Activated CD8-positive, alpha-beta memory T cell treated with anti-CD3 and anti-CD28 coated beads for 1 hour (primary cell): ENCODE measurements at places on chromosomes 11 and 22.

DNA sequence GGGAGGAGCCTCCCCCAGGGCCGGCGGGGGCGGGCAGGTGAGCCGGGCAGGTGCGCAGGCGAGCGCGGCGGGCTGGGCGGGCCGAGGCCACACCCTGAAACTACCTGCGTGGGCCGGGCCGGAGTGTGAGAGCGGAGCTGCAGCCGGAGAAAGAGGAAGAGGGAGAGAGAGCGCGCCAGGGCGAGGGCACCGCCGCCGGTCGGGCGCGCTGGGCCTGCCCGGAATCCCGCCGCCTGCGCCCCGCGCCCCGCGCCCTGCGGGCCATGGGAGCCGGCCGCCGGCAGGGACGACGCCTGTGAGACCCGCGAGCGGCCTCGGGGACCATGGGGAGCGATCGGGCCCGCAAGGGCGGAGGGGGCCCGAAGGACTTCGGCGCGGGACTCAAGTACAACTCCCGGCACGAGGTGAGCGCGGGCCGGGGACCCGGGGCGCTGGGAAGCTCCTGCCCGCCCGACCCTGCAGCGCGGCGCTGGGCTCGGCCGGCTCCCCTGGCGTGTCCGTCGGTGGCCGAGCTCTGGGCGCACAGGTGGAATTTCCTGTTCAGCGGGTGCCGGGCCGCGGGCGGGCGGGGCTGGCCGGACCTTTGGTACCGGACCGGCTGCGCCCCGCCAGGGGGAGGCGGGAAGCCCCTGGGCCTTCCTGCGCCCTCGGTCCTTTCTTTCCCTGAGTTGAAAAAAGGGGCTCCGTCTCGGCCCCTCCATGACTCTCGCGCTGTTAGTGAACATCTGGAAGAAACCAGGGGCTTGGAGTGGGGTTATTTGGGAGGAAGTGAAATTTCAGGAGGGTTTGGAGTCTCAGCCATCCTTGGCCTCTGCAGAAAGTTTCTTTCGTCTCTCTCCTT, at the start of gene ST14:
Gene ST14, plus strand, starts transcription at position 126 of the 841 bp plus-strand sequence. Its CDS starts 198 bp downstream, at position 324.
- no peak for DNase-seq

DNA sequence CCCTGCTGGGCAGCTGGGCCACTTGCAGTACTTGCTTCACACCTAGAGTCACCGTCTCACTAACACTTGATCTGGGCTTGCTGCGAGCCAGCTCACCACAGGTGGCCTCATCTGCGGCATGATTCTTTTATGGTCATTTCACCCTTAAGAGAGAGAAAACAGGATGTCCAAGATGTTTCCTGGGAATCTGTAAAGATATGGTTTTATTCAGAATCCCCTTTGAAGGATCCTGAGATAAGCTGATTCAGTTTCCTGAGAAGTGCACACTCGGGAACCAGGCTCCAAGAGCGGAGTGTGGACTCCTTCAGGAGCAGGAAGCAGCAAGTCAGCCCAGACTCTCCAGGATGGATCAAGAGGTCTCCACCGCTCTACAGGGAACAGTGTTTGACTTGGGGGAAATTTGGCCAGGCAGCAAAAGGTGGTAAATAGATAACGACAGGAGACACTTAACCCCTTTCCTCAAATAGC, 21.8 kb upstream of the TP53AIP1 start:
- DNase-seq: no peak

DNA sequence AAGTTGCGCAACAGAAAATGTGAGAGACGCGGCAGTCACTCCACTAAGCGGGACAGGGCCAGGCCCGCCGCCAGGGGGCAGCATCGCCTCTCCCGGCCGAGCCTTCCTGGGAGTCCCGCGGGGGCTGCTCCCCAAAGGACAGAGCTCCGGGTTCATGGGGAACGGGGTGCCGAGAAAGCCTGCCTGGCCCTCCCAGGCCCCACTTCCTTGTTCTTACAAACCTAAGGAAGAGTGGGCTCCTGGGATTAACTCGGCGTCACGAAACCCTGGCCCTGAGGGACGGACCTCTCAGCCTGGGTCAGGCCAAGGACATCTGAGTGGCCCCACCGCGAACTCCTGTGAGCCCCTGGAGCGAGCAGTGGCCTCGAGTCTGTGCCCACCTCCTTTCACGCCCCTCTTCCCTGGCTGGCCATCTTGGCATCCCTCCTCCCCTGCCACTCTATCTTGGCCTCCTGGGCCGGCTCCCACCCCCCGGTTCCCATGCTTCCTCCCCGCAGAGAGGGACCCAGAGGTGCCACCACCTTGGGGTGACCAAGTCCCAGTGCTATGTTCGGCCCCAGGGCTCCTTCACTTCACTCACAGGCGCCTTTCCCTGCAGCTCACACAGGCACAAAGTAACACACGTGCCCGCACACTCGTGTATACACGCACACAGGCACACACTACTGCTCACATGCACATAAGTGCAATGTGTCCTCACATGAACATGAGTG, 99.9 kb upstream of the FGF3 start:
- peak; percentile 59 for DNase-seq

- no peak for DNase-seq
These were observed 4.7 kb upstream of the ADSL start for GRCh38 chr22:40341604-40342003.

- no peak for DNase-seq
These were observed 68.6 kb downstream of the RRAS2 start for GRCh38 chr11:14290422-14290821.

- DNase-seq: no peak
These were observed 12.6 kb downstream of the KLHL35 start for GRCh38 chr11:75420224-75421034.

DNA sequence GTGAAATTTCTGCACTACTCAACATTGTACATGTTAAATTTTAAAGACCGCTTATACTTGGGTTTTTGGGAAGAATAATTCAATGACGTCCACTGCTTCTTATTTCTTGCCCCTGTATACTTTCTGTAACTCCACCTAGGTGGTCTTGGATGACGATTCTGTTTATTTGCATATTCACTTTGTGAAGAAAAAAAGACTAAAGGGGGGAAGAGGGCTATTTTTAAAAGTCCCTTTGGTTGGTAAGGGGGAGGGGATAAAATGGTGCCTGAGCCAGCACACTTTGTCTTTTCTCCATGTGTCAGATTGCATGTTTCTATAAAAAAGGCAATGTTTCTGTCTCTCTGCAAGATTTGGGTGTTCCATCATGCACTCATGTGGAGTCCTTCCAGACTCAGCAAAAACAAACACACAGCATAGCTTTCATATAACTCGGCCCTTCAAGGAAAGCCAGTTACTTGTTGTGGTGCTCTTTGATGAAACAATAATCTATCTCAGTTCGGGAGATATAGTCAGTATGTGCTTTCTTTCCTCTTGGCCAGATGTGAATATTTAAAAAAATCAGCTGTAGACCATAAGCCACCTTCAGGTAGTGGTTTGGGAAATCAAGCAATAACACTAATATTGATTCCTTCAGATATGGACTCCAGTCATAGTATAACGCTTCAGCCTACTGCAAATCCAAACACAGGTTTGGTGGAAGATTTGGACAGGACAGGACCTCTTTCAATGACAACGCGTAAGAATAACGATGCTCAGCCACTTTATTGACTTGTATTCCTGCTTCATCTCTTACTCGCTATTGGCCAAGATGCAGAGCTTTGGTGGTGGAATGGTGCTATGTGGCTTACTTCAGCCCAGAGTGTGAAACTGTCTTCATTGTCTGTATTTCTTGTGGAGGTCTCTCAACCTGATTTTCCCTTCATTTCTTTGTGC, 68.8 kb downstream of the CD44 start:
- no peak for DNase-seq

GRCh38 chr22:43289976-43290721, 53.0 kb downstream of the SCUBE1 start:
- DNase-seq: no peak

- DNase-seq: no peak
These were observed 9.1 kb downstream of the MRGPRF start for GRCh38 chr11:69003866-69004367.
